ENCODE measurements at places on chromosomes 11 and 22.

DNA sequence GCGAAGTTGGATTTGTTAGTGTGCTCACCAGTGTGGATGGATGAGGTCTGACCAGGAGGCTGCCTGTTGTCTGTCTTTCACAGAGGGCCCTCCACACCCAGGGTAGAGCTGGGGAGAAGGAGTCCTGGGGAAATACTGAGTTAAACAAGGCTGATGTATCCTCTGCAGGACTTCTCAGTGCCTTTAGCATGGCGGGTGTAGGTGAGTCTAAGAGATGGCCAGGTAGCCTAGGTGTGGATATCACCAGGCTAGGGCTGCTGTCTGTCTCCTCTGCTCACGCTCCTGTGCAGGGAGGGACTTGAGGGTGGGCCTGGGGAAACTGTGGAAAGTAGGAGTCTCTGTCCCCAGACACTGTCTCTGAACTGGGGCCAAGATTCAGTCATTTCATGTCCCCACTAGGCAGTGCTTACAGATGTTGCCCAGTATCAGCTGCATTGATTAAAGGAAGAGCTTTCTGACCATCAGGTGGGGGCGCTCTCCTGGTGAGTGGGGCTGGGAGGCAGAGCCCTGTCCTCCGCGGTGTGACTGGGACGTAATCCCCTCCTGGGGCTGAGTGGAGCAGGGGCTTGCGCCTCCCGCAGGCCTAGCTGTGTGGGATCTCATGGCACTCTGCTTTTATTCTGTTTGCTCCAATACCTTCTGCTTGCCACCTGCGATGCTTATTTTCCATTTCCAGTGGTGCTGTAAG, 35.5 kb upstream of the CCDC188 start:
- no peak for DNase-seq

DNA sequence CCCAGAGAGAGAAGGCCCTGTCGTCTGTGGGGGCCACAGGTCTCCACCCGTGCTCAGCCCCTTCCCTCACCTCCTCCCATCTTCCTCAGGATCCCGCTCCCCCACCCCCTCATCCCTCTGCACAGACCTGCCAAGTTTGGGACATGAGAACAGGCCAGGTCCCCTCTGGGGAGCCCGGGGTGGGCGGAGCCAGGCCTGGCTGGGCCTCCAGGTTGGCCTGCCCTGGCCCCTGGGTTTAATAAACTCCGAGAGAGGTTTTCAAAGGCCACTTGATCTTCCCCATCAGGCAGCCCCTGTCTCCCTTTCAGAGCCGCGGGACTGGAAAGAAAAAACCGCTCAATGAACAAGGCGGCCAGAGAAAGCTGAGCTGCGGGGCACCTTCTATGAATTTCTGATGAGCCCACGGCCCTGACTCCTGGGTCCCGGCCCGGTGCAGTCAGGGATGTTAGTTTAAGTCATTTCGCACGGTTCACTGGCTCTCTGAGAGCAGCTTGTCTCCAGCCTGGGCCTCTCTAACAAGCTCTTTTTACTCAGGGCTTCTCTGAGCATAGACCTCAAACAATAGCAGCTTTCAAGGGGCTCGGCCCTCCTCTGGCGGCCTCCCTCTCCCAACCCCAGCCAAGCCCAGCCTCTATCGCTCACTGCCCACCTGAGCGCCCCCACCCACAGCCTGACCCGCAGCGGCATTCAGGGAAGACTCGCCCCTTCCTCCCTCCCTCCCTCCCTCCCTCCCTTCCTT, 64.8 kb downstream of the RPUSD4 start:
- no peak for DNase-seq

GRCh38 chr11:78555592-78555991, 19.1 kb downstream of the NARS2 start:
- no peak for DNase-seq

GRCh38 chr11:76798671-76799065, 15.5 kb downstream of the TSKU start:
- no peak for DNase-seq

GRCh38 chr22:36594569-36594968, 65.6 kb upstream of the EIF3D start:
- no peak for DNase-seq

GRCh38 chr11:2517016-2517385, 72.2 kb downstream of the KCNQ1 start:
- no peak for DNase-seq

DNA sequence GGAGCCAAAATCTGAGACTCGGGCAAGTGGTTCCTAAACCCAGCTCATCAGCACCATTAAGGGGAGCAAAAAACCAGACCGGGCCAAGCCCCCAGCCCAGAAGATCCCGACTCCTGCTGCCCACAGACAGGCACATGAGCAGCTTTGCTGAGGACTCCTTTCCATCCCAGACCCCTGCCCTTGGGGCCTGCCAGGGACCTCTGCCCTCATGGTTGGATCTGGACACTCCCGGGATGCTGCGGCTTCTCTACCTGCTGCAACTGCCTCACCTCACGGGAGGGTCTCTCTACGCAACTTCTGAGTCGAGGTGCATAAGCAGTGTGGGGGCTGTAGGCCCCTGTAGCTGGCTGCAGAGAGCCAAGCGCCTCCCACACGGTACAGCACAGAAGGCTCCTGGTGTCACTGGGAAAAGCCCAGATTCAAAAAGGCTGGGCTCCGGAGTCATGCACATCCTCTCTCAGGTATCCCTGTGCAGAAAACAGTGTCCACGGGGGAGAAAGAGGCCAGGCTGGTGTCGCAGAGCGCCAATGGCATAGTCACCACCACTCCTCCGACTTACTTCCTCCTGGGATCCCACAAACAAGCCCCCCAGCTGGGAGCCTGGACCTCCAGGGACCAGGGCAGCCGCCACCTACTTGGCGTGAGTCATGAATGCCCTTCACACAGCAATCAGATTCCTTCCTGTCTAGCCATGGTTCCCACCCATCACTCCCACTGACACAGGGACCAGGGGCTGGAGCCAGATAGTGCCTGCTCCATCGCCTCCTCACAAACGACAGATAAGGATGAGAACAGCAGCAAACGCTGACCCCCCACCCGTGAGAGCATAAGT, 122.1 kb downstream of the BCR start:
- DNase-seq, result no peak

DNA sequence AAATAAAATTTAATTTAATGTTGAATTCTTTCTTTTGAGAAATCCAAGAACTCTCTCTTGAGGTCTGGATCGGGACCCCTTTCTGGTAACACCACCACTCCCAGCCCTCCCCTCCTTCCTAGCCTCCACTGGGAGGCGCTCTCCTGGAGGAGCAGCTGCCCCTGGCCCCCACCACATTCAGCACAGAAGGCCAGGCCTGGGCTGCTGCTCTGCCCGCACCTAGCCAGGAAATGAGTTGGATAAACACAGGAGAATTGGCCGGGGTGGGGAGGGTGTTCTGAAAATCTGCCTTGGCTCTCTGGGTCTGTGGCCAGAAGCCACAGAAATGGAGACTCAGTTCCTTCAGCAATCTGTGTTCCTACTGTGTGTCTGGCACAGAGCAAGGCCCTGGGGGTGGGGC, 31.2 kb downstream of the C22orf42 start:
- no peak for DNase-seq

DNA sequence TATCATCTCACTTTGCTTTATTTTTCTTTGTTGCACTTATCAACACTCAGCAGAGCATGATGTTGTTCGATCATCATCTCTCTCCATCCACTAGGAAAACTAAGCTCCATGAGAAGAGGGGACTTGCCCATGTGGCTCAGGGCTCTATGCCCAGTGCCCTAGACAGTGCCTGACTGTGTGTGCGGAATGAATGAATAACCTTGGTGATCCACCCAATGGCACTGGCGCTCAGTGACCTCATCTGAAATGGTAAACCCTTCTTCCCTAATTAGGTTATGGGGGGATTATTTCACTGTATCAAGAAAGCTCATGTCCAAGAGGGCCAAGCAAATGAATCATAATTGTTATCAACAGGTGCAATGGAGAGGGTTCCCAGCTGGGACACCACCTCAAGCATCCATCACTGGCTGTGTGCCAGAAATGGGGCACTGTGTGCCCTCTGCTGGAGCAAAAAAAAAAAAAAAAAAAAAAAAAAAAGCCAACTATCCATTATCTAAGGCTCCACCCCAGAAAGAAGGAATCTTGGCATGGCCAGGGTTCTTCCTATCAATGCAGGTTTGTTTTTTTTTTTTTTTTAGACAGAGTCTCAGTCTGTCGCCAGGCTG, 172.6 kb downstream of the LARGE1 start:
- DNase-seq, result no peak

- DNase-seq, result no peak
Measured at GRCh38 chr11:103703437-103703836, 333.0 kb upstream of the DDI1 start.

- DNase-seq, result no peak
Measured at GRCh38 chr11:46336563-46337180, 10.6 kb upstream of the DGKZ start.
